Activated T-helper 9 cell treated with anti-CD3 and anti-CD28 coated beads, Interleukin-2, amount 50 U/mL, for 16 hours (primary cell): ENCODE measurements at places on chromosomes 4 and X.

- no peak for DNase-seq
Measured at GRCh38 chr4:126957556-126957955, 675.2 kb upstream of the INTU start.

GRCh38 chrX:29237972-29238371 lies 650.7 kb downstream of the IL1RAPL1 start:
- DNase-seq, result no peak

DNA sequence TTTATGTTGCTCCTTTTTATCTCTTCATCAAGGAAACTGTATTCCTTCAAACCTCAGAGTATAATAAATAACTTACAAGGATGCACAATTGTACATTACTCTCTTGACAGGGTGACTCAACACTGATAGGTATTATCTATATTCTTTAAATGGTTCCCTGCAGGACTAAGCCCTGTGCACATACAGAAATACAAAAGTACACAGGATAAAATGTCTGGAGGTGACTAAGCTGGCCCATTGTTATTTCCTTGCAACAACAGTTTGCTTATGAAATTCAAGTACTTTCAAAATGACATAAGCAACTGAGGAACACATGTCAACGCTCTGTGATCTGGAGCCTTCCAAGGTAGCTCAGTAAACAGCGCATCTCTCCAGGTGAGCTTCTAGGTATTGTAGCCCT lies 83.8 kb upstream of the RPL34 start:
- DNase-seq, result no peak

DNA sequence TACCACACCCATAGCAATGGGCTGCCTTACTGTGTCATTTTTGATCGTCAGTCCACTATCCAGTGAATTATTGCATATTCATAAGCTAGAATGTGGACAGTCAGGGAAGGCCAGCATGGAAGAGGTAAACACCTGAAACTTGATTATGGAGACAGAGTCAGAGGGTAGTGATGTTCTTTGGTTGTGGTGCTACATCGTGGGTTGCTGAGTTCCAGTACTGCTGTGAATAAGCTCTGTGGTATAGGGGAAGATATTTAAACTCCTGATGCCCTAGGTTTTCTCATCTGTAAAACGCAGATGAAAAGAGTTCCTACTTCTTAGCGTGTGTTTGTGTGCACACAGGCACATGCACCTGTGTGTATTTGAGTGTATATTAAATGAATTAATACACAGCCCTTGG lies 69.9 kb downstream of the CPE start:
- DNase-seq, result no peak

DNA sequence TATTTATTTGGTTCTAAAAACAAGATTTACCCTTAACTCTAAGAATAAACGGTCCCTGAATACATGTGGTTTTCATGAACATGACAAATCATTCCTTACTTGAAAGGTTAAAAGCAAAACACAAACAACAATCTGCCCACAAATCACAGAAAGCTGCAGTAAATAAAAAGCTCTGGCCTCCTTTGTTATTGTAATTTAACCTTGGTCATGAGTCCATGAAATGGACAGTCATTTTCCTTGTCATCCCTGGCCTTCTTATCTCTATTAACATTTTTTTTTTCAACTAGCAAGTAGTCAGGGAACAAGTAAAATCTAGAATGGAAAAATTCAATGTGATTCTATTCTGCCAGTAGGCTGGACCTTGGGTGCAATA lies 92.7 kb downstream of the SCD5 start:
- no peak for DNase-seq

- DNase-seq, result no peak
Measured at GRCh38 chr4:79576429-79576753, 168.4 kb upstream of the GK2 start.

GRCh38 chr4:190017357-190018200 lies 9.5 kb downstream of the FRG2 start:
- no peak for DNase-seq

- DNase-seq, result no peak
Measured at GRCh38 chrX:10615931-10616774, 4.2 kb downstream of the MID1 start.

GRCh38 chrX:84216881-84217280 lies 28.9 kb upstream of the RPS6KA6 start:
- DNase-seq, result no peak

- no peak for DNase-seq
Measured at GRCh38 chr4:14867847-14868246, 134.4 kb upstream of the CPEB2 start.

- DNase-seq, result no peak
Measured at GRCh38 chr4:70192895-70193294, 2.6 kb upstream of the ODAM start.

GRCh38 chrX:47854474-47854873 lies 17.8 kb downstream of the ZNF81 start:
- no peak for DNase-seq

DNA sequence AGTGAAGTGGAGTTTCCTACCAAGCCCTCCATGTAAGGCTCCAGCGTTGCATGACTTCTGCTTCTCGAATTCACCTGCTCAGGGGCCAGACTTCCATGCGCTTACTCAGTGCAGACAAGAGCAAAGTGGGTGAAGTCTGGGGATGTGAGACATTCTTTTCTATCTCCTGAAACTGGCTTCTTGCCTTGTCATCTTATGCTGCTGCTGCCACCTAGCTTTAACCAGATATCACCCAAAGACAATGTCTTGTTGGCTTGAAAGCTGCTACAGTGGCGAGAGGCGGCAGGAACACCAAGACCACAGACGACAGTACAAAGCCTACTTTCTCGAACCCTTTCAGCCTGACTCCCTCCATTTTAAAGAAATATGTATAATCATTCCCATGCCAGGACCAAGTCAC lies 103.6 kb upstream of the ADGRG2 start:
- DNase-seq, result no peak

GRCh38 chrX:110614596-110614995 lies 181.0 kb downstream of the CHRDL1 start:
- no peak for DNase-seq

- DNase-seq, result no peak
Measured at GRCh38 chr4:55258152-55258865, 87.7 kb upstream of the SRD5A3 start.

DNA sequence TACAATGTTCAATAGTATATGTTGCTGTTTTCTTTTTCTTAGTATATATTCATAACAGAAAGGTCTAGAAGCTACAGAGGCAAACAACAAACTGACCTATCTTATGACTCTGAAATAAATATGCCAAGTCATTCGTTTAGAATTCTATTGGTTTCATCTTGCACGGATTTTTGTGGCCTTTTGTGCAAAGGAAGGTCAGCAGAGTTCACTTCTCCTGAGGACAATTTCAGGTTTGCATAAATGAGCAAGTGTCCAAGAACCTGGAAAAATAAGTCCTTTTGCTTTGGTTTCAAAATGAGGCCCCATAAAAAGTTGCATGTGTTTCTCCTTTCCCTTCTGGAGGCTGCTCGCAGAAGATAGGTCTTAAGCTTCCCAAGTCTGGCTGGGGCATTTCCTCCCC lies 156.9 kb downstream of the APBB2 start:
- DNase-seq, result no peak

- no peak for DNase-seq
Measured at GRCh38 chrX:69900491-69900890, 149.2 kb downstream of the AWAT2 start.

DNA sequence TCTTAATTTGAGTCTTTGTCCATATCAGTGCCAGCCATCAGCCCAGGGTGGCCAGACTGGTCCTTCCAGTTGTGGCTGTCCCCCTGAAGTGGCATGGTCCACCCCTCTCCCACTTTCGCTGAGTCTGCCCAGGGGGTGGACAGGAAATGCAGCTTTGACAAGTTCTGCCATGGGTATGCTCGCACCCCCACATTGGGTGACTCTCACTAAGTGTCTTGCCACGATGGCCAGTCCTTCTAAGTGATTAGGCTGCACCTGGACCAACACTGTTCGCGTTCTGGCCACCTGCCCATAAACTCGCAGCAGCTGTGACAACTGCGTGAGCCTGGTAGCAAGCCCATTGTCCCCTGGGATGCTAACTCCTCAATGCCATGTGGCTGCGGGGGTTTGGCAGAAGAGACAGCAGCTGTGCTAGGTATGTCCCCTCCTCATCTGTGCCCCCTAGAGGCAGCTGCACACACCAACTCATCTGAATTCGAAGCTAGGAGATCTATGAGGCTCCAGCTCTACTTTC lies 10.0 kb upstream of the LNX1 start:
- no peak for DNase-seq
